ENCODE measurements at places on chromosomes 1 and 21.

- peak; percentile 91 for DNase-seq
Measured at GRCh38 chr1:177984136-177984525, 14.3 kb upstream of the SEC16B start.

DNA sequence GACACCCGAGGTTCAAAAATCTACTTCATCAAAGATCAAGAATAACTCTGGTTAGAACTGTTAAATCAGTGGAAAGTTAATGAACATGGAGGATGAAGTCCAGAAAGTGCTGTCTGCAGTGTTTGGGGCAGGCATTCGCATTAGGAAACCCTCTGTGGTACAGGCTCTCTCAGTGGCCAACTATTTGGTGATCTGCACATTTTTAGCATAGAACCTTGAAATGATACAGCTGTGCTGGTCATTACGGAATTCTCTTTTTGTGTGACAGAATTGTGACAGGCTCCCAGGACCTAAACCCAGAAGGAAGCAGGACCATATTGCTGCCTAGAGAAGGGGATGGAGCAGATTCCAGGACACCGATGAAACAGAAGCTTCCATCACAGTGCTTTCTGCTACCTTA lies 89.0 kb downstream of the SLC45A1 start:
- peak; percentile 21 for DNase-seq

GRCh38 chr1:111227851-111228747 lies 586 bp downstream of the CHI3L2 start:
- DNase-seq: peak; percentile 92

GRCh38 chr1:26686795-26687194 lies 9.0 kb upstream of the ARID1A start:
- DNase-seq: peak; percentile 36

DNA sequence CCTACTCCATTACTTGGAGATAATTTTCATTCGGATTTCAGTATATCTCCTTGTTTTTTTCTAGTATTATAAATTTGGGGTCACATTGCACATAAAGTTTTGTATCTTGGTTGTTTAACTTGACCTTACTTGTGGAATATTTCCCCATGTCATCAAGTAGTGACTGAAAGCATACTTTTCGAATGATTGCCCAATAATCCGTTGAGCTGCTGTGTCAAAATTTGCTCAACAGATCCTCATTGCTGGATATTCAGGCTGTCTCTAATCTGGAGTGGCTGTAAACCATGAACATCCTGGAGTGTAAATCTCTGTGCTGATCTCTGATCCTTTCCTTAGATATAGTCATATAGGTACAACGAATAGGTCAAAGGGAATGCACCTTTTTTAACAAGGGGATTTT lies 4.9 kb downstream of the NIPAL3 start:
- DNase-seq: no peak

Measured in EH (cell line).